ENCODE measurements at places on chromosomes 6 and 20.

GRCh38 chr20:10652660-10653261 lies 21.0 kb downstream of the JAG1 start:
- no peak for DNase-seq

- peak; percentile 25 for DNase-seq
Observed at GRCh38 chr6:72861935-72862432, 240.1 kb downstream of the KCNQ5 start.

DNA sequence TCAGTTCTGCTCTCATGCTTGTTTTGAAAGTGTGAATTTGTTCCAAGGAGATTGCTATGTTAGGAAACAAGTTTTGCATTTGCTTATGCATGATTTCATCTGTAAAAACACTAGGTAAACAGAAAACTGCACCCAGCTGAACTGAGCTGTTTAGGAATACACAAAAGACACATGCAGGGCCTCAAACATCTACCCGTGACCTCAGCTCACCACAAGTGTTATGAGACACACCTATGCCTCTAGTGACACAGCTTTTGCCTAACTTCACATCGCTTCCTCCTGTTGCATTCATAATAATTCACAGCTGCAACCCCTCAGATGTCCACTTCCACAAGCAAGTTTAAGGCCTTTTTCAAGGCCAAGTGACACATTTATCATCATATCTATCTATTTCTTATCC lies 98.0 kb upstream of the SLC24A3 start:
- no peak for DNase-seq

- no peak for DNase-seq
Observed at GRCh38 chr6:74510878-74511277, 695.0 kb downstream of the COL12A1 start.

- no peak for DNase-seq
Observed at GRCh38 chr6:169858935-169859351, 107.5 kb downstream of the ERMARD start.

GRCh38 chr6:41222045-41222444 lies 6.1 kb upstream of the TREML4 start:
- DNase-seq: no peak

GRCh38 chr6:37904590-37904989 lies 85.1 kb downstream of the ZFAND3 start:
- DNase-seq: no peak

DNA sequence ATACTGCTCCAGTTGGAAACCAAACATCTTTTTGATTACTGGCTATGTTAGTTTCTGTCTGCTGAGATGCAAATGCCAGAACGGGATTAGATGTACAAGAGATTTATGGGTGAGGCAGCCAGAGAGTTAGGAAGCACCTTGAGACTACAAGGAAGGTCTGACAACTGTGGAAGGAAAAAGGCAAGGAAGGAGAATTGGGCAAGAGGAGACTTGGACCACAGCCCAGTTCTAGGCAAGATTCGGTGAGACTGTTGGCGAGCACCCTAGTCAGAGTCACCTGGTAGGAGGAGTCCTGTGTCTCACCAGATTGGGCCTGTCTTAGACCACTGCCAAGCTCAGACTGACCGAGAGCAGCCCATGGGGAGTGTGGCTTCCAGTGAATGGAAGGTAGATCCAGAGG lies 91.8 kb upstream of the F13A1 start:
- DNase-seq: no peak

GRCh38 chr6:7283676-7284075 lies 29.3 kb downstream of the SSR1 start:
- DNase-seq: no peak

DNA sequence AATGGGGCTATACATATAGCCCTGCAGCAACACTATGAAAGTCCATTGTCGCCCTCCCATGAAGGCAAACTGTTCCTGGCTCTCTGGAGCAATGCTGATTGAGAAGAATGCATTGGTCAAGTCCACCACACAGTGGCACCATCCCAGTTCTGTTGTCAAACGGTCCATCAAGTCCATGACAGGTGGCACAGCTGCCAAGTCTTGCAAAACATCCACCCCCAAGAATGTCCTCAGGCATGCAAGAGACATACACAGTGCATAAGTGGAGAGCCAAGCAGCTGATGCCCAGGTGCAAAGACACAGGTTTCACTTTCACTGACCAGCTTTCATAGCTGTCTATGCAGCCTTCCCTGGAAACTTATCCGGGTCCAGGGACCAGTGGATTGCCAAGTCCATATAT lies 17.5 kb downstream of the ZNF391 start:
- DNase-seq: no peak

GRCh38 chr6:86203044-86203443 lies 560.4 kb upstream of the SYNCRIP start:
- no peak for DNase-seq

DNA sequence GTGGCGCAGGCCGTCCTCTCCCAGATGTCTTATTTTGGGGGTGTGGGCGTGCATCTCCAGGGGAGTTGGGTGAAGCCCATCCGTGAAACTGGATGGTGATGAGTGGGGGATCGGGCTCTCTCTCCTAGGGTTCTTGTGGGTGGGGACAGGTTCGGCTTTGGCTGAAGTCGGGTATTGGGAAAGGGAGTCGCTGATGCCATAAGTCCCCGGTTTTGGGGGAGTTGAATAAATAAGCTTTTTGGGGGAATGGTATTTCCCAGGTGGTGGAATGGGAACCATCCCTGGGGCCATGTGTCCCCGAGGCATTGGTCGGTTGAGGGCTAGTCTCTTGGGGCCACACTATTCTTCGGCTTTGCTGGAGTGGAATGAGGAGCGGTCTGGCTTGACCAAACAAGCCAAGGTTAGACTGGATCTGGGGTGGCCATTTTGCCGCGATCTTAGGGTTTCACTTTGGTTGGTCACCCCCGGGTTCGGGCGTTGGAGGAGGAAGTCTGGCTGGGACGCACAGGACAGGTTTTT lies 481 bp downstream of the ZNF133 start:
- no peak for DNase-seq

DNA sequence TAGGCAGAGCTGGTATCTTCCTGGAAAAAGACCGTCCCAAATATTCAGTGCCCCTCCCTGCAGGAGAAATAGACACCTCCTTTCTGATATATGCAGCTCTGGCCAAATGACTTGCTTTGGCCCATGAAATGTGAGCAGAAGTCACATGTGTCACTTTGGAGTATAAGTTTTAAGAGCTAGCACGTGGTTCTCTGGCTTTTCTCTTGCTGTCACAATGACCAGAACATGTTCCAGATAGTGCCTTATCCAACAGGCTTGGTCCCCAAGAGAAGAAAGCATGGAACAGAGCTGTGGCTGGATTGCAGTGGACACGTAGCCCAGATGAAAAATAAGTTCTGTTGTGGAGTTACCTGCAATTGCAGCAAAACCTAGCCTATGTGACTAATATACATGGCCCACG lies 40.4 kb downstream of the UNC5CL start:
- no peak for DNase-seq

DNA sequence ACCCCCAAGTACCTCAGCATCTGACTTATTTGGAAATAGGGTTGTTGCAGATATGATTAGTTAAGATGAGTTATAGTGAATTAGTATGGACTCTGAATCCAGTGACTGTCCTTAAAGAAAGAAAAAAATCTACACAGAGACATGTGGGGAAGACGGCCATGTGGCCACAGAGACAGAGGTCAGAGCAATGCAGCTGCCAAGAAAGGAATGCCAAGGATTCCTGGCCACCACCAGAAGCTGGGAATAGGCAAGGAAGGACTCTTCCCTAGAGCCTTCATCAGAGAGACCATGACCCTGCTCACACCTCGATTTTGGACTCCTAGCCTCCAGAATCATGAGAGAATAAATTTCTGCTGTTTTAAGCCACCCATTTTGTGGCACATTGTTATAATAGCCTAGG lies 81.8 kb downstream of the FYN start:
- no peak for DNase-seq

- no peak for DNase-seq
Observed at GRCh38 chr6:91886183-91886795, 1299.4 kb upstream of the MAP3K7 start.

DNA sequence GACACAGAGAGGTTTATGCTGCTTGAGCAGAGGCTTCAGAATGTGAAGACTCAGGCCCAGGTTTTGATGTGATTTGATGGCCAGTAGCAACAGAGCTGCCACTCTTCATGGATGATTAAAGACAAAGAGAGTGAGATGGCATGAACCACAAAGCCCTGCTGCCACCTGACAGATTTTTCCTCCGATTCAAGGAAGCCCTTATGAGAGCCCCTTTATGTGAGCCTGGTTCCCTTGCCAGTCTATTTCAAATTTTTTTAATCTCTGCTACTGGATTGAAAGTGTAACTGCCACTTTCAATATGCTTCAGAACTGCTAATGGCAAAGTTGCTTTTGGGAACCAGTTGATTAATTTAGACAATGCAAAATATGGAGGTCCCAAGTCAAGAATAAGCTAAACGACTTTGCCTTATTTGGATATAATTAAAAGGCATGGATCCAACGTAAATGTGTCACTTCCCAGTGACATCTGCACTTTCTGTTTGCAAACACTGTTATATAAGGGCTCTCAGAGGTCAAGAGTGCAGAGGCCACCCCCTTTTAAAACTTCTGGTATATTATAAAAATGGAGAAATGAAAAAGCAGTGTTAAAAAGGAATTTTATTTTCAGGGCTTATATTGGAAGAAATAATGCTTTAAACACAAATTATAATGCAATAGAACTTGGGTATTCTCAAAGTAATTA lies 238.9 kb upstream of the FLRT3 start:
- no peak for DNase-seq

- no peak for DNase-seq
Observed at GRCh38 chr6:157556671-157557430, 175.9 kb downstream of the ZDHHC14 start.

- DNase-seq: no peak
Observed at GRCh38 chr20:58479726-58480440, 35.3 kb downstream of the APCDD1L start.

GRCh38 chr6:63476302-63476701 lies 96.0 kb upstream of the LOC128125822 start:
- DNase-seq: no peak

DNA sequence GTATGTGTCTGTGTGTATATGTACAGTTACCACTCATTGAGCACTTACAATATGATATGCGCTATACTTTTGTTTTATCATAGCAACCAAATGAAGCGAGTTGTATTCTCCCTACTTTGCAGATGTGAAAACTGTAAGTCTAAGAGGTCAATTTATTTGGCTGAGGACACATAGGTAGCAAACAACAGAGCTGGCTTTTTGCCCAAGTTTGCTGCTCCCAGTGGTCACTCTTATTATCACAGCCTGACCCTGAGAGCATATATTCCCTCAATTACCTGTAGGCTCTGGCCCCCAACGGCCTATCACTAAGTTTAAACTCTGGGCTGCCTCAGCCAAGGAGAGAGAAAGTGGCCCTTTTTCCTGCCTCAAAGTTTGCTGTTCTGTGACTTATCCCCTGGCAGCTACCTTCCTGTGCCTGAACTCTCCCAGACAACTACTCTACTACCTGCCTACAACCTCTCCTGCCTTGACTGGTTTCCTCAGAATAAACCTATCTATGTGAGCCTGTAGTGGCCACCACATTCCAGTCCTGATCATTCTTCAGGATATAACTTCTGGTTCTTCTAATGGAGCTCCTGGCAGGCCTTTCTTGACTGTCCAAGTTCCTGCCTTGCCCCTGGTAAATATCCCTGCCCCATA lies 221.8 kb downstream of the FRK start:
- no peak for DNase-seq

- DNase-seq: peak; percentile 99
Observed at GRCh38 chr6:39882531-39882899, 51.7 kb downstream of the MOCS1 start.

- DNase-seq: no peak
Observed at GRCh38 chr6:7311176-7311575, 1.8 kb downstream of the SSR1 start.

- DNase-seq: no peak
Observed at GRCh38 chr20:63357921-63358905, 2.9 kb downstream of the CHRNA4 start.

DNA sequence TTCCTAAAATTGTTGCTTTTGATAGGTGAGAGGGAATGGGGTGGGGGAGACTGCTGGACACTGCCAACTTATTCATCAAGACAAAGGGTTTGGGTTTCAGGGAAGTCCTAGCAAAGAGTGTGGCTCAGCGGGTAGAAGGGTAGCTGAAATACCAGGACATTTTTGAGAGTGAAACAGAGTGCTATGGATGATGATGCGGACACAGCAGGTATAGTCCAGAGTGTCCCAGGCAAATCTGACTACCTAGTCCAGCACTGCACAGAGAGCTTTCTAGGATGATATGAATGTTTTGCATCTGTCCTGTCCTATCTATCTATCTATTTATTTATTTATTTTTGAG lies 154.3 kb downstream of the BCAS1 start:
- no peak for DNase-seq

- DNase-seq: peak; percentile 87
Observed at GRCh38 chr6:4313044-4313686, 177.8 kb upstream of the ECI2 start.

DNA sequence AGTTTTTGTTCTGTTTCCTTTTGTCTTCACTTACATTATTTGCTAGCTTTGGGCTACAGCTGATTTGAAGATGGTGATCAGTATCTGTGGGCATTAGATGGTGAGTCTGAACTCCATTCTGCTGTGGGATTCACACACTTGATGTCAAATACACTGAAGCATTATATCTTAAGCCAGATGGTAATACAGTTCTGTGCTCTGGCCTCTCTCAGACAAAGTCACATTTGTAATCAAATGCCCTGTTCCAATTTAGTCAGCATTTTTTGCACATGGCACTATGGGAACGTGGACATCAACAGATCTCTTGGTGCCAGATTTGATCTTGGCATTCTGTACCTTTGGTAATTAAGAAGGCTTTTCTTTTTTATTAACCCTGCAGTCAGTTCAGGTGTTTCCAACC lies 56.0 kb downstream of the SASH1 start:
- no peak for DNase-seq

GRCh38 chr6:37232430-37233017 lies 25.0 kb upstream of the TBC1D22B start:
- no peak for DNase-seq

DNA sequence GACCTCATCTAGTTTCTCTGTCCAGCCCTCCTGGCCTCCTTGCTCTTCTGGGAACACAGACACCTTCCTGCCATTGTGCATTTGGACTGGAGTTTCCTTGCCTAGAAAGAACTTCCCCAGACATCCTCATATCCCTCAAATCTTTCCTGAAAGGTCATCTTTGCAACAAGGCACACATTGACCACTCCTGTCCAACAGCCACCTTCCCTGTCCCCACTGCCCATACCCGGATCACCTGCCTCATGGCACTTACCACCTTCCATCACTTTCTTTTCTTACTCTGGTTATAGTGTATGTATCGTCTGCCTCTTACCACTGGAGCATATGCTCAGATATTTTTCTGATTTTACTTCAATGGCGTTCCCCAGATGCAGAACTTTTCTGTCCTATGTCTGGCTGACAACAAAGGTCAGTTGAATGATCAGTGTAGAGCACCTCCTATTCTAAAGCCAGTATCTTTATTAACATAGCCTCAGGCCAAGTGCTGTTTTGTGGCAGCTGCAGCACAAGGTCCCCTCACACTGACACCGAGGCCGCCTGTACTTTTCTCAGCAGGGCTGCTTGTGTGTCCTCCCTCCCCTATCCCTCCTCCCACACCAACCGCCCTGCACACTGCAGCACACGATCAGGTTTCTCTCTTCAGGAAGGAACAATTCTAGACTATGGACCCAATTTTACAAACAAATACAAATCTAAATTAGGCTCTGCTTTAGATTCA lies 4.1 kb downstream of the HLA-C start:
- no peak for DNase-seq
